Sigmoid colon (tissue), 7 donors: ENCODE measurements at places on chromosomes 12 and 14. TPM values are rescaled to one million over a fixed set of nuclear protein-coding genes. Genes with fewer than 3 reads are reported as not detected.

DNA sequence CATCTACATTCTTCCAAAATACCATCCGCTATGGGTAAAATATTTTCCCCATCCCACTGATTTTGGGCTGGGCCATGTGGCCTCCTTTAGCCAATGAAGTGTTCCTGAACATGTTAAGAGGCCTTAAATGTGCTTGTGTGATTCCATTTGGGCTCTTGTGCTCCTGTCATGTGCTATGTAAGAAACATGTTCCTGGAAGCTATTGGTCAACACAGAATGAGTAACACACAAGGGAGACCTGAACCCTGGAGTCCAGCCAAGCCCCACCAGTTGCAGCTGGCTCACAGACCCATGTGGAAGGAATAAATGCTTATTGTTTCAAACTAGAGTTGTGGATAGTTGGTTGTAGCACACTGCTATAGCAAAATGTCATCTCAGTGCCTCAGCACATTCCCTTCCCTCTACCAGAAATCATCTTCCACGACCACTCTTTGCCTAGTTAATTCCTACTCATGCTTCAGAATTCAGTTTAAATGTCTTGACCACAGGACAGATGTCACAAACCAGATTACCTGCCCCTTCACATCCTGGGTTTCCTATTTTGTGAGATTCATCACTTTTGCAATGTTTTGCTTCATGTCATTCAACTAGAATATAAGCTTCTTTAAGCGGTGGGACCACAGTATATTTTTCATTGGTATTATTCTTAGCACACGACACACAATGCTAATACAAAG, 217.3 kb upstream of the EEA1 start:
- DNase-seq: no peak
- H3K4me1 ChIP-seq: no peaks in the 10 kb centered on the region
- no peak overlapping the region for H3K4me3 ChIP-seq
- H3K27me3 ChIP-seq: no peaks in the 10 kb centered on the region

GRCh38 chr12:9147461-9147860, 31.7 kb upstream of the A2M start:
- no peak overlapping the region for H3K27ac ChIP-seq
- no peaks in the 10 kb centered on the region for H3K27me3 ChIP-seq
- no peak for DNase-seq
- H3K4me3 ChIP-seq: no peak overlapping the region
- H3K4me1 ChIP-seq: no peaks in the 10 kb centered on the region
- no peaks in the 10 kb centered on the region for H3K36me3 ChIP-seq

DNA sequence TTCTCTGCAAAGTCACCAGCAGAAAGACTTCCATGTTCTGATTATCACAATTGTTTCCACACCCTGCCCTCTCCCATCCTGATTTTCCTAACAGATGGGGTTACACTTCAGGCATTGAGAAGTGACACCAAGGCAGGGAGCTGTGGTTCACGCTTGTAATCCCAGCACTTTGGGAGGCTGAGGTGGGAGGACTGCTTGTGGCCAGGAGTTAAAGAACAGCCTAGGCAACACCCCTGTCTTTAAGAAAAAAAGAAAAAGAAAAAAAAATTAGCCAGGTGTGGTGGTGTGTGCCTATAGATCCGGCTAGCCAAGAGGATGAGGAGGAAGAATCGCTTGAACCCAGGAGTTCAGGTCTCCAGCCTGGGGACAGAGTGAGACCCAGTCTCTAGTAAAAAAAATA, 5.2 kb downstream of the PPP1CC start:
- DNase-seq: no peak
- H3K27me3 ChIP-seq: no peaks in the 10 kb centered on the region
- peak overlapping the region; percentile 13 for H3K27ac ChIP-seq
- no peaks in the 10 kb centered on the region for H3K36me3 ChIP-seq
- no peak overlapping the region for H3K4me3 ChIP-seq
- peaks cover 64% of the 10 kb centered on the region for H3K4me1 ChIP-seq

The IQSEC3 gene
- 2.2 TPM for total RNA-seq

GRCh38 chr14:20774258-20774824, 6.1 kb downstream of the EDDM3B start:
- no peaks in the 10 kb centered on the region for H3K36me3 ChIP-seq
- H3K4me3 ChIP-seq: no peak overlapping the region
- no peaks in the 10 kb centered on the region for H3K27me3 ChIP-seq
- H3K27ac ChIP-seq: no peak overlapping the region
- DNase-seq: no peak
- no peaks in the 10 kb centered on the region for H3K4me1 ChIP-seq

The NR4A1 gene
- total RNA-seq: 157 TPM

- no peak overlapping the region for H3K27ac ChIP-seq
- DNase-seq: no peak
- no peak overlapping the region for H3K4me3 ChIP-seq
- H3K27me3 ChIP-seq: no peaks in the 10 kb centered on the region
- H3K36me3 ChIP-seq: no peaks in the 10 kb centered on the region
- H3K4me1 ChIP-seq: no peaks in the 10 kb centered on the region
These were observed 201.2 kb downstream of the NELL2 start for GRCh38 chr12:44674875-44675274.

The MUCL1 gene
- not detected for total RNA-seq

GRCh38 chr12:64385468-64385867, 5.1 kb downstream of the C12orf56 start:
- no peaks in the 10 kb centered on the region for H3K36me3 ChIP-seq
- H3K27me3 ChIP-seq: peaks cover 8% of the 10 kb centered on the region
- no peak overlapping the region for H3K4me3 ChIP-seq
- no peak for DNase-seq

DNA sequence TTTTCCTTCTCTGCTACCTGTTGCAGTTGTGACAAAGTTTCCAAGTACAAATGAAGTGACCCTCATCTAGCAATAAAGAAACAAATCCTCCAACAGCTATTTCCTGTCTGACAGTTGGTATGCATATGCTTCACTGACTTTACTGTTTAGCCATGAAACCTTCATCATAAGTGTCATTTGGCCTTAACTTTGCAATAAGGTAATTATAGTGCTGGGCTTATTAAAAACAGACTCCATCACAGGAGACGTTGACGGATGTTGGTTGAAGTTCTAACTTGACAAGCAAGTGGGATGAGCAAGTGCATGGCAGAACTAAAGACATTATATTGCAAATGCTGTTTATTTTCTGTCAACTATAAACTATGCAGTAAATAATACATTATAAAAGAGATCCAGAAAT, 425.2 kb downstream of the RPS29 start:
- H3K27ac ChIP-seq: no peak overlapping the region
- no peaks in the 10 kb centered on the region for H3K36me3 ChIP-seq
- no peaks in the 10 kb centered on the region for H3K27me3 ChIP-seq
- H3K4me1 ChIP-seq: no peaks in the 10 kb centered on the region

The SMCO3 gene
- total RNA-seq: 0.16 TPM

The ZNF664 gene
- 68.8 TPM for total RNA-seq

The CDH24 gene
- 2.1 TPM for total RNA-seq

GRCh38 chr14:28375295-28375694, 391.3 kb upstream of the FOXG1 start:
- no peaks in the 10 kb centered on the region for H3K36me3 ChIP-seq
- no peaks in the 10 kb centered on the region for H3K4me1 ChIP-seq
- H3K4me3 ChIP-seq: no peak overlapping the region
- H3K27ac ChIP-seq: no peak overlapping the region
- H3K27me3 ChIP-seq: no peaks in the 10 kb centered on the region
- DNase-seq: no peak

DNA sequence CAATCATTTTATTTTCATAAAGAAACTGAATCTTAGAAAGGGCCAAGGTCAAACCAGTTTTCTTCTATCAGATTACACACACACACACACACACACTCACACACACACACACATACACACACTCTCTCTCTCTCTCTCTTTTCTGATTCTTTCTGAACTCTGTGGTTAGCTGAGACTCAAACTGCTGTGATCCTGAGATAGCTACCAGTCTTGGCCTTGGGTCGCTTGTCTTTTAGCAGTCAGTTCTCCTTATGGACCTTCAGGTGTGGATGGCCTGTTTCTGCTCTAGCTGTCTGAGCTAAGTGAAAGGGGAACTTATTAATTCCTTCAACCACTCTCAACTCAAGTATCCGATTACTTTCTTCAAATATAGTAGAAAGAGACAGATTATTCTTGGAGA, 145.1 kb downstream of the GRIP1 start:
- no peaks in the 10 kb centered on the region for H3K27me3 ChIP-seq
- H3K4me1 ChIP-seq: no peaks in the 10 kb centered on the region
- H3K4me3 ChIP-seq: no peak overlapping the region
- DNase-seq: no peak
- H3K36me3 ChIP-seq: no peaks in the 10 kb centered on the region

GRCh38 chr14:84857571-84857970, 672.4 kb upstream of the FLRT2 start:
- no peak overlapping the region for H3K27ac ChIP-seq
- H3K4me3 ChIP-seq: no peak overlapping the region
- no peak for DNase-seq
- H3K36me3 ChIP-seq: no peaks in the 10 kb centered on the region
- no peaks in the 10 kb centered on the region for H3K4me1 ChIP-seq

The AKAP5 gene
- total RNA-seq: 0.33 TPM

DNA sequence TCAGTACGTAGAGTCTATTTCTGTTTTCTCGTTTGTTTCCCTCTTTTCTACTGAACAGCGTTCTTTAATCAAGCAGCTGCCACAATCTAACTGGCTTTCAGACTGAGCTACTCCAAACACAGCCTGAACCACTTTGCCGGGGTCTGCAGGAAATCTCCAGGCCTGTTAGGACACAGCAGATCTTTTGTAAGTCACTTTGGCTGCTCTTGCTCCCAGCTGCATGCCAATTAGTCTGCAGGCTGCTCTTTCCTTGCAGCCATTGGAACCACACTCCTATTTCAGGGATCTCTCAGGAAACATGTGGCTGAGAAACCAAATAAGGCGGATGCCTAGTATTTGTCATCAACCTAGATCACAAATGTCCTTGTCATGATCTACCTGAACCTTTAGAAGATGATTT, 73.6 kb downstream of the TMTC1 start:
- H3K27ac ChIP-seq: no peak overlapping the region
- H3K4me3 ChIP-seq: no peak overlapping the region

The SLC6A13 gene
- not detected for total RNA-seq

The SIRT4 gene
- 3.6 TPM for total RNA-seq

The RASSF8 gene
- total RNA-seq: 93.8 TPM

GRCh38 chr12:16919551-16919950, 313.6 kb upstream of the LMO3 start:
- no peaks in the 10 kb centered on the region for H3K27me3 ChIP-seq
- no peak overlapping the region for H3K27ac ChIP-seq
- H3K36me3 ChIP-seq: no peaks in the 10 kb centered on the region
- H3K4me3 ChIP-seq: no peak overlapping the region
- H3K4me1 ChIP-seq: no peaks in the 10 kb centered on the region

GRCh38 chr14:85317491-85318021, 212.4 kb upstream of the FLRT2 start:
- no peaks in the 10 kb centered on the region for H3K36me3 ChIP-seq
- H3K27me3 ChIP-seq: no peaks in the 10 kb centered on the region
- H3K4me3 ChIP-seq: no peak overlapping the region
- no peak for DNase-seq
- no peak overlapping the region for H3K27ac ChIP-seq
- H3K4me1 ChIP-seq: no peaks in the 10 kb centered on the region

DNA sequence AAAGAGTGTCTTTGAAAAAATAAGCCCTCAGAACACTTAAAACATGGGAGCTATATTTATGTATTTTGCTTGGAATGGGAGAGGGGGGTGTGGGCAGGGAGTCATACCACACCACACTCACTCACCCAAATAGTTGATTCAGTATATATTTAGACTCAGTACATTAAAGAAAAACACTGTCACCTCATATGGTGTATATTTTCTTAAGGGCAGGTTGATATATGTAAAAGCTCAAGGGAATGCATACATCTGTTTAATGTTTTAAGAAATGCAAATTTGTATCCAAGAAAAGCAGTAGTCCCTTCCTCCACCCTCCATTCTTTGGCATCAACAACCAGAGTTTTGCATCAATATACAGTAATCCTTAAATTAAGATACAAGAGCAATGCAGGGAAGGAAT, 1.4 kb downstream of the NFYB start:
- peak overlapping the region; percentile 83 for H3K4me3 ChIP-seq
- H3K36me3 ChIP-seq: peaks cover 22% of the 10 kb centered on the region
- no peak for DNase-seq
- H3K27me3 ChIP-seq: no peaks in the 10 kb centered on the region
- H3K4me1 ChIP-seq: peaks cover 56% of the 10 kb centered on the region
- peak overlapping the region; percentile 95 for H3K27ac ChIP-seq

- H3K36me3 ChIP-seq: no peaks in the 10 kb centered on the region
- no peak overlapping the region for H3K4me3 ChIP-seq
- no peak for DNase-seq
- no peaks in the 10 kb centered on the region for H3K27me3 ChIP-seq
These were observed 117.7 kb downstream of the SPTSSA start for GRCh38 chr14:34344318-34344717.

GRCh38 chr14:95832012-95832411, 44.6 kb upstream of the TUNAR start:
- no peak overlapping the region for H3K4me3 ChIP-seq
- no peaks in the 10 kb centered on the region for H3K4me1 ChIP-seq
- H3K27ac ChIP-seq: no peak overlapping the region
- no peak for DNase-seq

GRCh38 chr12:57000393-57000792, 6.0 kb downstream of the ZBTB39 start:
- H3K27me3 ChIP-seq: no peaks in the 10 kb centered on the region

- no peaks in the 10 kb centered on the region for H3K36me3 ChIP-seq
- DNase-seq: no peak
- no peaks in the 10 kb centered on the region for H3K4me1 ChIP-seq
- H3K4me3 ChIP-seq: no peak overlapping the region
These were observed 34.6 kb upstream of the NFKBIA start for GRCh38 chr14:35438910-35439713.
